ENCODE measurements at places on chromosomes 5 and 9.

- no peak for DNase-seq
These were observed 183.7 kb downstream of the ZNF462 start for GRCh38 chr9:107046692-107047091.

GRCh38 chr5:170421826-170422225 lies 32.7 kb upstream of the KCNMB1 start:
- DNase-seq = no peak

- no peak for DNase-seq
These were observed 4.5 kb downstream of the TMEM215 start for GRCh38 chr9:32787816-32788215.

DNA sequence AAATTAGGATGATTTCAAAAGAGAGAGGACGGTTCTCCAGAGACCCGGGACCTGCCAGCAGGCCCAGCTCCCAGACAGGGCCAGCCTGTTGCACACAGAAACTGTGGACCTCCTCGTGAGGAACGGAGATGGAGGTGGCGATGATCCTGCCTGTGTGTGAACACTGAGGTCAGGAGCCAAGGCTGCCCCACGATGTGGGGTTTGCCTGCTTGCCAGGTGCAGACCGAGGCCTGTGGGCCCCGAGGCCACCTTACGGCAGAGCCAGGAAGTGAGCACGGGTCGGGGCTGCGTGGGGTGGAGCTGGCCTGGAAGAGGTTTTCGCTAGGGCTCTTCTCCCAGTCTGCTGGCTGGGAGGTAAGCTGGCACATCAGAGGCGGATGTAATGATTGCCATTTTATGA lies 4.3 kb downstream of the FAM163B start:
- DNase-seq = no peak

DNA sequence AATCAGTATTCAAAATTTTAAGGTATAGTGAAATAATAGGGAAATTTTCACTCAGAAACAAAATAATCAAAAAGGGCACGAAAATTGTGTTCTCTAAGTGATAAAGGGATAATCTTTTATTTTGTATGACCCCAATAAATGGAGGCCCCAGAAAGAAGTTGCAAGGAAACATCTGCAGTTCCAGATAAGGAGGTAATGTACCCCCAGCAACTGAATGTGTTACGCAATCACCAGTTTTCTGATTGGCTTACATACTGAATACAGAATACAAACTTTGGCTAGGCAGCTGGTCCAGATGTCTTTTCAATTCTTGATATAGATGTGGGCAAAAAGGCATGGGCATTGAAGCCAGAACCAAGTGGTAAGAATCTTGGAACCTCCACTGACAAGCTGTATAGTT lies 1.7 kb upstream of the TOPORS start:
- DNase-seq = peak; percentile 43

- DNase-seq = no peak
These were observed 14.4 kb upstream of the TMEM245 start for GRCh38 chr9:109134167-109134578.

GRCh38 chr9:111953444-111953843 lies 56.8 kb downstream of the UGCG start:
- DNase-seq = peak; percentile 35

DNA sequence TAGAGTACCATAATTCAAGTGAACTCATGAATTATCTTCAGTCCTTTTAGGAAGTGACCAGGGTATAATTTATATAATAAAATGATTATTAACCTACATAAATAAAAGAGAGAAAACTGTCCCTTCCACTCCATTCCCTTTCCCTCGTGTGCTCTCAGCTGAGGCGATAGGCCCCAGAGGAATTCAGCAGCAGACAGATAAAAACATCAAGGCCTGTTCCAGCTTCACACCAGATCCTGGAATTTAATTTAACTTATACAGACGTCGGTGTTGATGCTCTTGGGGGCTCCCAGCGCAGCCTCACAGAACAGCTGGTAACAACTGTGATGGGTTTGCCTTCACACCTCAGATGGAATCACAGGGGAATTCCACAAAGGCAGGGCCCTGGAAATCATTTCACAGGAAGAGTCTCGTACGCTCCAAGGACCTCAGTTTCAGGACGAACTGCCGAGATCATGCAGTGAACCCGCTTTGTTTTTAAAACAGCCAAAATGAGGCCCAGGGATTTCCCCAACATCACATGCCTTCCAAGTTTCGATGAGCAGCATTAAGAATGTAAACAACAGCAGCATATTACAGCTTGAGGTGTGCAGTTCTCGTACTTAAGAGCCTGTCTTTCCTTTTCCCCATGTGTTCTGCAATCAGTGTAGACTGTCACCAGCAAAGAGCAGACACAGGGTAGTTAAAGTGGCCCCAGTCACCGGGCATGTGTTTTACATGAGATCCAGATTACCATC lies 73.6 kb upstream of the ALDH1B1 start:
- peak; percentile 18 for DNase-seq

GRCh38 chr9:112849363-112849922 lies 41.2 kb downstream of the SLC46A2 start:
- no peak for DNase-seq

DNA sequence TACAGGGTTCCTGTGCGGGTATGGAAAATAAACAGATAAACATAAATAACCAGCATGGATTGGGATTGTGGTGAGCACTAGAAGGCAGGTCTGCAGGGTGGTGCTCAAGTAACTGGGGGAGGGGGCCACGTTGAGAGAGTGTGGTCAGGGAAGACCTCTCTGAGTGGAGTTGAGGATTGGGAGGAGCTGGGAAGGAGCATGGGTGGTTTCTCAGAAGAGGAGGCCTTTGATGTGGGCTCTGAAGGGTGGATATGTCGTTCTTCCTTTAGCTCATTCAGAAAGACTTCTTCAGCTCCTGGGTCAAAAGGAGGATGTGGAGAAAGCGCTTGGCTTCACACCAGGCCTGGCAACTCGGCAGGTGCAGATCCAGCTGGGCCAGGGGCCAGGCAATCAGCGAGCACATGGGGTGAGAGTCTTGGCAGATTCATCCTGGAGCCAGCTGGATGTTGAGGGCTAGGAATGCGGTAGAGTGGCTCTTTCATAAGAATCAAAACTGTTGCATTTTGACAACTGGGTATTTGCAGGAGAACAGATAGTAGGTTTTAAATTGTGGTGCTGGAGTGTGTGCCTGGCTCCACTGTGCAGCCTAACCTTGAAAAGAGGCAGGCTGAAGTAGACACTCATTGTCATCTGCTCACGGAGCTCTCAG lies 71.7 kb downstream of the PCSK5 start:
- no peak for DNase-seq

DNA sequence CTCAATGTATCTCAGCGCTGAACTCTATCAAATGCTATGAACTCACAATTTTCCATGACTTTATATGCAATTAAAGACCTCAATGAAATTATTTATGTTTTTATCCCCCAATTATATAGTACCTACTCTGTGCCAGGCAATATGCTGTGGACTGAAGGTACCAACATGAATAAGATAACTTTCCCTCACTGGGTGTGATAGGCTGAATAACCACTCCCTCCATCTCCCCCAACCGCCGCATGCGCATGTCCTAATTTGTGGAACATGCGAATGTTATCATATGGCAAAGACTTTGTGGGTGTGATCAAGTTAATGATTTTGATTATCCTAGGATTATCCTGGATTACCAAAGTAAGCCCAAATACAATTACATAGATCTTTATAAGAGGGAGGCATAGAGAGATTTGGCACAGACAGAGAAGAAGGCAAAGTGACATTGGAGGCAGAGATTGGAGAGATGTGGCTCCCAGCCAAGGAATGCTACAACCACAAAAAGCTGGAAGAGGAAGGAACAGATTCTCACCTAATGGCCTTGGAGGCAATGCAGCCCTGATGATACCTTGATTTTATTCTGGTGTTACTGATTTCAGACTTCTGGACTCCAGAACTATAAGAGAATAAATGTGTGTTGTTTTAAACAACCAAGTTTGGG lies 149.1 kb upstream of the VCAN start:
- no peak for DNase-seq

DNA sequence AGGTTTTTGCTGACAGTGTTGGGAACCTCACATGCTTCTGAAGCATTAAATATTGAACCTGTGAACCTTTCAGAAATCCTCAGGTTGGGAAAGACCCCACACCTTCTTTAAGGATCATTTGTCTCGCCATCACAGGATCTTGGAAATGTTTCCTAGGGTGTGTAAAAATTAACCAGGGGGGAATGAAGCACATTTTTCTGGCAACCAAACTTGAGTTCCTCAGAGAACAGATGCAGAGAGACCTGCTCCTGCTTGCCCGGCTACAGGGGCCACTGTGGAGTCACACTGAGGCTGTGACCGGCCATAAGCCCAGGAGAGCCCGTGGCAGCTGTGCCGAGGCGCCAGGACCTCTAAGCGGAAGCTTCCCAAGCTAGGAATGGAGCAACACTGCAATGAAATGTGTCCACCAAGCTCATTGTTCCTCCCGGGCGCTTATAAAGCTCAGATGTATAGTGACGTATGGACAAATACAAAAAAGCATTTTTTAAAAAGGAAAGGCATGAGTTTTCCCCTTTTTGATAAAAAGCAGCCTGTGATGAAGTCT lies 7.7 kb downstream of the CXCL14 start:
- no peak for DNase-seq

DNA sequence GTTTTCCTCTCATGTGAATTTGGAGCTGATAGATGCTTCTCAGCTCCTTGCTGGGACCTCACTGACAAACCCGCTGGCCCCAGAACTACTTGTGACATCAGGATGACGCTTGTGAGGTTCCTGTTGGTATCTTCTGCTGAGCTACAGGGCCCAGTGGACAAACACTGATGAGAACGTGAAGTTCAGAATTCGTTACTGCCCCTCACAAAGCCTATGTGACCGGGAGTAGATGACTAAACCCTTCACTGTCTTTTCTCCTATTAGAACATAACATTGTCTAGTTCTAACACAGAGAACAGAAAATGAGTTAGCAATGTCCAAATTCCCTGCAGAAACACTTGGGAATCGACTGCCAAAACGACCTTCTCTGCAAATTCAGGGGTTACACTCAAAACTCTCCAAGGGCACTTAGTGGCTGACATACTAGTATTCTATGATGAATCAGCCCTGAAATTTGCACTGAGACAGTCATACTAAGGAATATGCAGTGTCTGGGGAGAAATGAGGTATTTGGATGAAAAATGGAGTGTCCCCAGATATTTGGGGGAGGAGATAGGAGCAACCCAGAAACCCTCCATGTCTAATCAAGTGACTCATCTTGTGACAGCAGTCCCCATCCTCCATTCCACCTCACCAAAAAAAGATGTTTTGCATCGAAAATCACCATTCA lies 143.2 kb upstream of the TRIM32 start:
- DNase-seq = peak; percentile 25

DNA sequence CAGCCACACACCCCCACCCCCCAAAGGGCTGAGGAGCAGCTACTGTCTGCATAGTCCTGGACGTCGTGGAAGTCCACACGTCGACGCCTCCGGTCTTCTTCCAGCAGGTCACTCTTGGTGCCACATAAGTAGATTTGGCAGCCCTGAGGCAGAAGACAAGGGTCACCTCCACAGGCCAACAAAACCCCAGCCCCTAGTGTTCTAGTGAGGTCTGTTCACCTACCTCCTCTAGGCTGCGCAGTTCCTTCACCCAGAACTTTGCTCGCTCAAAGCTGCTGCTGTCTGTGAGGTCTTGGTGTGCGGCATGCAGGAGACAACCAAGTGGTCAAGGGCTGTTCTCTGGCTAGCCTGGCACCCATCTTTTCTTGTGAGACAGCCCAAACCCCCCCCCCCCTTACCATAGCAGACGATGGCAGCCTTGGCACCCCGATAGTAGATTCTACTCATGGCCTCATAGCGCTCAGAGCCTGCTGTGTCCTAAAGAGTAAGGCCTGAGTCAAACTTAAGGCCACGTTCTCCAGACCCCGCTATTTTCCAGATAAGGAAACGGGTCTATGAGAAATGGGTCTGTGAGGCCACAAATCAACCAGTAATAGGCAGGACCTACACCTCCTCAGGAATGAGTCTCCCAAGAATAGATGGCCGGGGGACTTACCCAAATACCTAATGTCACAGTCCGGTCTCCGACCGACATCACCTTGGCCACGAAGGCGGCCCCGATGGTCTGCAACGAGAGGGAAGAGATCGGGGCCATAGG lies 987 bp downstream of the RAB24 start:
- DNase-seq = peak; percentile 37

DNA sequence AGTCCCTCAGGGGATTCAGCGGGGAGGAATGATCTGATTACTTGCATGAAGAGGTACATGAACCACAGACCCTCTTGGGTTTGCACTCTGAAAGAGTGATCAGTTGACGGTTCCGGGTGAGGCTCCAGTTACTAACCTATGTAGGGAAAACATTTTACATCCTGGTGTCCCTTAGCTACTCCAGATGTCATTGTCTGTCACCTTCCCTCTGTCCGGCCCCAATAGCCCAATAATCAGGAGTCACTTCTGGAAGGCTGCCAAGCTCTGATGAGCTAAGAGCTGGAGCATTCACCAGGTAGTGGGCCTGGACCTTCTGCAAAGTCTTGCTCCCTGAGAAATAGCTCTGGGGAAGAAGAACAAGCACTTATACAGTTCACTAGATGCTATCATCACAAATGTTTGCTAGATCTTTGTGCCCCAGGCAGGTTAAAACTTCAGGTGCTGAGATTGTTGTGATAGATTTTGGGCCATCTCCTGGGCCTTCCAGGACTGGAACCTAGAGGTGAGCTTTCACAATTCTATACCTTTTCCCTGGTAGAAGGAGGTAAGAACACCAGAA lies 64.5 kb downstream of the ENTREP1 start:
- no peak for DNase-seq

DNA sequence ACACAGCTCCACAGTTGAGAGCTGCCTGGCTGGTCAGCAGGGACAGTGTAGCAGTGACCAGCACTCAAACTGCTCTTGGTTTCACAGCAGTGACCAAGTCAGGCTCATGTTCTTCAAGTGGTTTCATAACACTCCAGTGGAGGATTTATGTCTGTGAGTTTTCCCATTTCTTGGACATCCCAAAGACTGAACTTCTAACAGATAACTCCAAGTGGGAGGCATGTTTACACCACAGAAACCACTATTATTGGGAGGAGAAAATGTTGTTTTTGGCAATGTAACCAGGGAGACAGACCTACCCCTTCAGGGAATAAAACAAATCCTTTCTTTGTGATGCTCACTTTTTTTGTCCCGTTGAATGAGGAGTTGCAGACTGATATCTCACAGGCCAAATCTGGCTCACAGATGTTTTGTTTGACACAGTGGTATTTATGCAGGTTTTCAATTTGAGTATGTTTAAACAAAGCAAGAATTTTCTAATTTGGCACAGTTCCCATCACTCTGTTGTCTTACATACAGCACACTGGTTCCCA lies 141.5 kb downstream of the RMI1 start:
- DNase-seq = peak; percentile 70

GRCh38 chr5:149938791-149939358 lies 5.7 kb downstream of the PDE6A start:
- DNase-seq = peak; percentile 80

DNA sequence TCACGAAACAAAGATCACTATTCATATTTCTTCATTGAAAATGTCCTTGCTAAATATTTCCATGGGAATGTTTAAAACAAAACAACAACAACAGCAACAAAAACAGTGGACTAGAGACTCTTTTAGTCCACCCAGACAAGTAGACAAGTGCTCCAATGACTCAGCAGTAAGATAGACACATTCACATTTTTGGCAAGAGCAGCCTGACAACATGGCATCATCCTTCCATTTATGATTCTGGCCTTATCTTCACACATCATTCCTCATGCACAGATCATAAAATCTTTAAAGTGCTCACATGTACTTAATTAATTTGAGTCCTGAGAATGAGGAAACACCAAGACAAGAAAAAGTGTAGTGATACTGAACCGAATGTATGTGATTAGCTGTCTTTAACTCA lies 132.6 kb upstream of the PDE4D start:
- peak; percentile 83 for DNase-seq

- DNase-seq = no peak
These were observed 87.0 kb downstream of the WNK2 start for GRCh38 chr9:93270976-93271375.

Data from amniotic epithelial cell (primary cell).